ENCODE measurements at places on chromosomes 12 and 14.

GRCh38 chr12:109625131-109625559 lies 51.6 kb downstream of the MVK start:
- DNase-seq: peak; percentile 60

GRCh38 chr12:103955811-103956508 lies 9.7 kb upstream of the TDG start:
- no peak for DNase-seq

- DNase-seq: no peak
These were observed 123.4 kb downstream of the ADCK1 start for GRCh38 chr14:77923131-77923936.

- DNase-seq: no peak
These were observed 1.8 kb downstream of the TMCC3 start for GRCh38 chr12:94648578-94648977.

DNA sequence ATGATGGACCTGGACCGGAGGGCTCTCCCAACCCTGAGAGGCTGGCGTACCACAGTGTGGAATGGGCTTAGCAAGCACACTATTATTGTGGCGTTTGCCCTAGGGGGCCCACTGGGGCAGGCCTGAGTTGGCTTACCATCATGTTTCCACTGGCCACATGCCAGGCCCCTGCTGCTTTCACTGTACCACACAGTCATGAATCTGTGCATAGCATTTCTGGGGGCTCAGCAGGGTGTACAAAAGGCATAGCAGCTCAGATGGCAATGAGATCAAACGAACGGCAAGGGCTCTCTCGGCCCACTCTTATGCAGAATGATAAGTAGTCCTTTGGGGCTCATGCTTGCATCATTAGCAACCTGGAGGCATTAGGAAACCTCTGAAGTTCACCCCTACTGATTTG lies 137.0 kb upstream of the HIF1A start:
- no peak for DNase-seq

DNA sequence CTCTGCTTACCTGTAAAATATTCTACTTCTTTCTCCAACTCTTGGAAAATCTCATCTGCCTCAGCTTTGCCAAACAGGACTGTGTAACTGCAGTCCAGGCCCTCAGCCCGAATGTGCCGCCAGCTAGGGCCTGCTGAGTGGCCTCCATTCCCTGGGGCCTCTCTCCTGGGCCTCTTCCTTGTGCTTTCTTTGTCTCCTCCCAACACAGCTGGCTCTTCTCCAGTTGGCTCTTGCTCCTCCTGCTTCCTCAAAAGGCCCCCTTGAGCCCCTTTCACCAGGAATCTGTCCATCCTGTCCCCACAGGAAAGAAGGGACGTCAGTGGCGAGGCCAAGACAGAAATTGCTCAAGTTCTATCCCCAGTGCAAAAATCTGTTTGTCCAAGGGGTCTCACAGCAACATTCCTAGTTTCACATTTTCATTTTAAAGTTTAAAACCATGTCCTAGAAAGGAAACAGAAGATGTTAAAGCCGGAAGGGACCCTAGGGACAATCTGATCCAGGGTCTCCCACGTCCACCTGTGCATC lies 713 bp downstream of the ALKBH2 start:
- DNase-seq: no peak

GRCh38 chr12:64757771-64758170 lies 1.4 kb downstream of the GNS start:
- no peak for DNase-seq

Measured in psoas muscle (tissue), 8 donors.